Choroid plexus epithelial cell (primary cell): ENCODE measurements at places on chromosomes 2 and 18.
A peak's percentile ranks its signal among the peaks of the same experiment; 100 is the strongest.

DNA sequence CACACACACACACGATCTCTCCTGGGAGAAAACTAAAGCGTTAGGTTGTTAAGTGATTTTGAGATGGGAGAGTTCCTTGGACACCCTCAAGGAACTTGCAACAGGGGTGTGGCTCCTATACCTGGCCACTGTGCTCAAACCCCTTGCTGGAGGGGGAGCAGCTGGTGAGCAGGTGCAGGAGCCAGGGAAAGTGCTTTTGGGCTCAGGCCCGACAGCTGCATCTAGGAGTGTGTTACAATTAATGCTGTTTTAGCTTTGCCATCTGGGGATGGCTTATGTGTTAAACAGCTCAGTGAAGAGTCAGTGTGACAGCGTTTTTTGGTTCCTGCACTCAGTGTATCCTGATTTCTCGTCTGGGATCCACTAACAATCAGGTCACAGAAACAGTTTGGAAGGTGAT, 510.8 kb downstream of the TRIB2 start:
- DNase-seq = no peak

GRCh38 chr2:42752816-42753813, 10.8 kb downstream of the OXER1 start:
- no peak for DNase-seq

- DNase-seq = peak; percentile 86
These were observed 220.5 kb downstream of the PIEZO2 start for GRCh38 chr18:10928772-10929373.

- DNase-seq = peak; percentile 84
These were observed 67.4 kb downstream of the KCTD18 start for GRCh38 chr2:200442471-200442870.

DNA sequence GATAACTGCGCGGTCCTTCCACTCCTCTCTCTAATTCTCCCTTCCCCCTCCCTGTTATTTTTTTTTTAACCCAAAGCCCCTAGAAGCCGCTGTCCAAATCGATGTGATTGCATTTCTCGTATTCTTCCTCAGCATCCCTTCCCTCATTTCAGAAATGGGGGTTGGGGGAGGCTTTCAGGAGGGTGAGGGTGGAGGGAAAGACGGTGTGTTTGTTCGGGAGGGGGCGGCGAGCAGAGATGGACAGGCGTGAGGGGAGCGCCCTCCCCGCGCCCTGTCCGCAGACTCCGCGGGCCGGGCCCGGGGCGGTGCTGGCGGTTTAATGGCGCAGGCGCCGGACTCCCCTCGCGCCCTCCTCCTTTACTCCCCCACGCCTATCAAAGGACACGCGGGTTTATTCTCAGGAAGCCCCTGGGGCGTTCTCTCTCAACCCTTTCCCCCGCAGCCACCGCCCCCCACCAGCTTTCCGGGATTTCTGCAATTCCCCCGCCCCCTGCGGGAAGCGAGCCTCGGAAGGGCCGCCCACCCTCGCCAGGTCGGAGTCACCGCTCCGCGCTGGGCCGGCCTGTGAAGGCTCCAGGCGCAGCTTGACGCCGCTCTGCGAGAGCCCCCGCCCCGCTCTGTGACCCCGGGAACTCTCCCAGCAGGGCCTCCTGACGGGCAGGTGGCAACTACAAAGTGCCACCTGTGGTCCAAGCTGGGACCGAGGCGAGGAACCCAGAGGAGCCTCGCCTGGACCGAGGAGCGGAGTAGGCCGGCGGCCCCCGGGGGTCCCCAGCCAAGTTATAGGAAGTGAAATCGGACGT, 981 bp downstream of the ST8SIA3 start:
- DNase-seq = no peak

DNA sequence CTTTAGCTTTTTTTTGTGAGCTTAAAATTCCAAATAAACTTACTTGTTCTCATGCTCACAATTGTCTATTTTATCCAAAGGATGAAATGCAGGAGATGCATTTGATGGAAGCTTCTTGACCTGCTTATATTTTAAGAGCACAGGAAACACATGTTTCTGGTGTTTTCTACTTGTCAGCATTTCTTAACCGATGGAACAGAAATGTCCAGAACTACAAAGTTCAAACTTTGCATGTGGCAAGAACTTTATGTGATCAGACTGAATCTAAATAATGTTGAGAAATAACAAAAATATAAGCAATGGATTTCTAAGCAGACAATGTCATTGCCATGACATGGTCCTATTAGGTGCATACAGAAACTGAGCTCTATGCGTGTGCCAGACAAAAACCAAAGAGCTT, 9.9 kb upstream of the CTLA4 start:
- DNase-seq = peak; percentile 1

- no peak for DNase-seq
These were observed 30.0 kb upstream of the KLHL14 start for GRCh38 chr18:32802591-32803451.

- DNase-seq = peak; percentile 87
These were observed 35.1 kb upstream of the YWHAQ start for GRCh38 chr2:9665898-9666297.

- peak; percentile 84 for DNase-seq
These were observed 88.8 kb downstream of the VIT start for GRCh38 chr2:36785179-36785795.

DNA sequence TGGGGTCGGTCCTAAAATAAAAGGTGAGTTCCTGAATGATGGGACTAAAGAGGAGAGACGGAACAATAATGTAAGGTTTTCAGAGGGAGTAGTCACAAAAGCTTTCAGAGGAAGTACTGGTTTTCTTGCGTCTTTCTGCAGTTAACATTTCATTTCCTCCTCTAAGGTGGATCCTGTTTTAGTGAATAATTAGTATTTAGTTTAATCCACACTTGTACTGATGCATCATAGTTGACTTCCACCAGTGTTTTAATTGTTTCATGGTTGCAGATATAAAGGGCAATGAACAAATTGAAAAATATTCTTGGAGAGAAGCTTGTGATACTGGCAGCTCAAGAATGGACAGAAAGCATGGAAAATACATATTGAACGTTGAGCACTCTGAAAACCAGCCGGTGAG, at the start of gene DYNAP:
DYNAP (plus strand) TSS at position 301 of the 400 bp plus-strand sequence; CDS start at position 339, 38 bp downstream.
- no peak for DNase-seq

DNA sequence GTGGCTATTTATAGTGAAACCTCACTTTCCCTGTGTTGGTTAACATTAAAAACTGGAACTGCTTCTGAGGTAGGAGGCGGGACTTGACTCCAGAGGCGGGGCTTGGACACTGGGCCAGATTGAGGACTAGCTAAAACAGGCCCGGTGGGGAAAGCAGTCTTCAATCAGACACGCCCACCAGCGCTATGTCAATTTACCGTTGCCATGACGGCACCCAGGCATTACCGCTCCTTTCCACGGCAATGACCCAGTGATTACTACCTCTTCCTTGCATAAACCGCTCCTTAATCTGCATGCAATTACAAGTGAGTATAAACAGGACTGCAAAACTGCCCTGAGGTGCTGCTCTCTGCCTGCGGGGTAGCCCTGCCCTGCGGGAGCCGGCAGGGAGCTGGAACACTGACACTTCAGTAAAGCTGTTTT, 35.3 kb downstream of the LRRFIP1 start:
- DNase-seq = peak; percentile 96

DNA sequence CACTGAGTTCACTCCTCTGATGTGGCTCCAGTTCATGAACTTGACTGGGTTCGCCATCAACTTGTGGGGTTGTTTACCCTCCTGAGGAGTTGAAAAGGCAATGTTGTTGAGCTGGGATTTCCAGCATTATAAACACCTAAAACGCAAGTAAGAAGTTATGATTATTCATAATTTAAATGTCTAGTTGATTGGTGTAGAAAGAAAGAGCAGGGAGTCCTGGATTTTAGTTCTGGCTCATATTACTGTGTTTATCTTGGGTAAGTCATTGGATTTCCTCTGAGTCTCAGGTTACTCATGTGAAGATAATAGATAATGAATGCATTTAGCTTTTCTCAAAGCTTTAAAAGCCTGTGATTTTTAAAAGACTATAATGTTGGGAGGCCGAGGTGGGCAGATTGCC, 438.0 kb upstream of the CDH20 start:
- DNase-seq = peak; percentile 53

DNA sequence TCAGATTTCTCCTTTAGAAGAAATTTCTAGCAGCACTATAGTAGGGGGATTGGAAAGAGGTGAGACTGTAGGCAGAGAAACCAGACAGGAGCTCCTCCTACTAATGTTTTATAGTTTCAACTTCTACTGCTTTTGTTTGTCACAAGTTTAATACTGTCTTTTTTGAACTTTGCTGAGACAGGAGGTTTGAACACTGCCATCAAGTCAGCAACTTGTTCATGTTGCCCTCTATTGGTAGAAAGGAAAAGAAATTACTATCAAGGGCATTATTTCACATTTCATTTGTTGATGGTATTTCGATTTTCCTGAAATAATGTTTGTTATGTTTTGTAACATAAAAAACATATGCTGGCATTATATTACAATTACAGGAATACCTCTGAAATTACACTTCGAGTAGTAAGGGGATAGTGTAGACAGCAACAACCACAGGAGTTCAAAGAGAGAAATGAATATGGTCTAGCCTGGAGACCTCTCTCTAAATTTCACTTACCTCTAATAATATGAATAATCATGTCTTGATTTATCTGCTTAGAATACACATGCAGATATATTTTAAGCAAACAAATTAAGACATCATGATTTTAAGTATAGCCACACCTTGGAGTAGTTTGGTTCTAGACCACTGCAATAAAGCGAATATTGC, 12.4 kb upstream of the CCDC88A start:
- peak; percentile 79 for DNase-seq

- DNase-seq = no peak
These were observed 44.3 kb downstream of the SPRED2 start for GRCh38 chr2:65388051-65388531.

DNA sequence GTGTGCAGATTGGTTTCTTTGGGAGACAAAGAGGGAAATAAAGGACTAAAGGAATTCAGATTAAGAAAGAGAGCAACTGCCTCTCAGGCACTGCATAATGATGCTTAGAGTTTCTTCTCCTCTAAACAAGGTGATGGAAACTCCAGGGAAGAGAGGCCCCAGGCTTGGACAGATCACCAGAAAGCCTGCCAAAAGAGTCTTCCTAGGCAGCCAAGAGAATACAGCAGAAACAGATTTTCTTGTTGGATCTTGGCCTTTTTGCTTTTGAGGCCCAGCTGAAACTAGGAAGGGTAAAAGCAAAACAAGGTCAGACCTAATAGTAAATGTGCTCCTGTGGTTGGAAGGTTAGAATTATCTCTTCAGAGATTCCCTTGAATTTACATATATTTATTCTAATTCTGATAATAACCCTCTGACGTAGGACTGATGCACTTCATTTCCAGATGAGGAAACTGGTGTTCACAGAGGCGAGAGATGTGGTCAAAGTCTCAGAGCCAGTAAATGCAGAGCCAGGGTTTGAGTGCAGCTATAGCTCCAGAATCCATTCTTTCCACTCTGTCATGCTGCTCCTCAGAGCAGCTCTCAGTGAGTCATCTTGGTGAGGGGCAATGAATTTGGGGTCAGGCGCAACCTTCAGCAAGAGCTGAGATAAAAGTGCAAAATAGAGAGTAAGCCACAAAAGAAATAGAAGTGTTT, 142.3 kb upstream of the FBXO11 start:
- no peak for DNase-seq

- no peak for DNase-seq
These were observed 106.0 kb downstream of the ASAP2 start for GRCh38 chr2:9312591-9312990.

- no peak for DNase-seq
These were observed 311.9 kb upstream of the NT5C1B start for GRCh38 chr2:18901242-18901641.

DNA sequence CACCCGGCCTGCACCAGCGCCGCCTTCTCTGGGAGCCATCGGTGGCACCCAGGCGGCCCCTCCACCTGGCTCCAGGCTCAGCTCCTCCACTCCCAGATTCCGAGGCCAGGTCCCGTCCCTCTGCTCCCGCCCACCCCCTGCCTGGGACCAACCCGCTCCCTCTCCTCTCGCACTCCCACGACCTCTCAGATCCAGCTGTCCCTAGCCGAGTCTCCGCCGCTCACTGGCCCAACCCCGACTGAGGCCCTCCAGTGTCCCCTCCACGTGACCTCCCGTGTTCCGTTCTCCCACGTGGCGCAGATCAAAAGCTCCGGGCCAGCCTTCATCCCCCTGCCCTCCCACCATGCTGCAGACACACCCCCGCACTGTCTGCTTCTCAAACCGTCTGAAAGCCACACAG, 14.4 kb upstream of the SALL3 start:
- DNase-seq = no peak

- DNase-seq = no peak
These were observed 99.8 kb upstream of the ZEB2 start for GRCh38 chr2:144619760-144620159.

DNA sequence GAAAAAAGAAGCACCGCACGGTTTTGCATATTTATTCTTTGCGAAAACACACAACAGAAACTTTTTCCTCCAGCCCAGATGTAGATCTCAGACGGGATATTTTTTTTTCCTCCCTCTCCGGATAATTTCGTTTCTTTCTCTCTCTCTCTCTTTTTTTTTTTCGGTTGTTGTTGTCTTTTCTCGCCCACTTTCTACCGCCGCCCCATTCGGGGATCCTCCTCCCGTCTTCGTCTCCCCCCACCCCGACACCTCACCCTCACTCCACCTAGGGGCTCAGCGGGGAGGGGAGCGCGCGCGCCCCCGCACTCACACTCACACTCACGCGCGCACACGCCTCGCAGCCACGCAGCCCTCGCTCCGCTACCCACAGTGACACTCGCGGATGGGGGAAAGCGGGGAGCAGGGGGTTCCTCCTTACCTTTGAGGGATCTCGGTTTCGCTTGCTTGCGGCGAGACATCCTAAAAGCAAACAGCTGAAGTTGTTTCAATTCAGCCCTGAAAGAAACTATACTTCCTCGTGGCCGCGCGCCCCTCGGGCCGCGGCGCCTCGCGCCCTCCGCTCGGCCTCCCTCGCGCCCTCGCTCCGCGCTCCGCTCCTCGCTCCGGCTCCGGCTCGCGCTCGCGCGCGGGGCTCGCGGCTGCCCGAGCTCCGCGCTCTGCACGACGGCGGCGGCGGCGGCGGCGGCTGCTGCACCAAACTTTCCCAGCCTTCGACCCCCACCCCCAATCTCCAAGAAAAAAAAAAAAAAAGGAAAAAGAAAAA, 1.3 kb downstream of the ZNF521 start:
- DNase-seq = peak; percentile 52

GRCh38 chr2:43025709-43026295, 200.6 kb downstream of the ZFP36L2 start:
- DNase-seq = no peak

- peak; percentile 5 for DNase-seq
These were observed 115.4 kb downstream of the MRO start for GRCh38 chr18:50704357-50704940.

GRCh38 chr2:37156071-37156856, 516 bp downstream of the EIF2AK2 start:
- peak; percentile 68 for DNase-seq

DNA sequence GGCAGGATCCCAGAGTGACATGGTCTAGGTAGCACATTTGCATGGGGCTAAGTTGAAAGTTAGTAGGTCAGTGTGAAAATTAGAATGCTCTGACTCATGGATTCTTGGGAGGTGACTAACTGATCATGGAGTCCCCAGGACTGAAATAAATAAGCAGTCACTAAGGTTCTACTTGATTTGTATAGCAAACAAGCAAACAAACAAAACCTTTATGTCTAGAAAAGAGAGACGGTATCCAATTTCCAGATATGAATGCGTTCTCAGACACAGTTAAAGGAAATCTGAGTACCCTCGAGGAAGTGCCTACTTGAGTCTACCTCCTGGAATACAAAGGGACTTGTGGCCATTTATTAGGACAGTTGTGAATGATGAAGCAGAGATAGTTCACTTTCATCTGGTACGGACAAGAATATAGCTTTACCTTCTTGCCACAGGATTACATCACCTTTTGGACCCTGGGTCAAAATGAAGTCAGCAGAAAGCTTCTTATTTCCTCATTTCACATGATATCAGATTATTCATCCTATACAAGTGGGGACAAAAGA, 54.3 kb upstream of the AGPS start:
- peak; percentile 84 for DNase-seq

- no peak for DNase-seq
These were observed 208.0 kb downstream of the RBM43 start for GRCh38 chr2:151053661-151053990.
